ENCODE measurements at places on chromosomes 2 and 18.

- DNase-seq: no peak
Observed at GRCh38 chr2:94993176-94994062, 32.1 kb upstream of the MAL start.

GRCh38 chr18:80253871-80254492, 6.7 kb upstream of the PARD6G start:
- no peak for DNase-seq

GRCh38 chr2:88692187-88692586, 714 bp downstream of the RPIA start:
- peak; percentile 5 for DNase-seq

GRCh38 chr18:26406324-26406723, 142.0 kb downstream of the KCTD1 start:
- no peak for DNase-seq

- peak; percentile 38 for DNase-seq
Observed at GRCh38 chr18:23872701-23873550, 141.6 kb upstream of the TTC39C start.

DNA sequence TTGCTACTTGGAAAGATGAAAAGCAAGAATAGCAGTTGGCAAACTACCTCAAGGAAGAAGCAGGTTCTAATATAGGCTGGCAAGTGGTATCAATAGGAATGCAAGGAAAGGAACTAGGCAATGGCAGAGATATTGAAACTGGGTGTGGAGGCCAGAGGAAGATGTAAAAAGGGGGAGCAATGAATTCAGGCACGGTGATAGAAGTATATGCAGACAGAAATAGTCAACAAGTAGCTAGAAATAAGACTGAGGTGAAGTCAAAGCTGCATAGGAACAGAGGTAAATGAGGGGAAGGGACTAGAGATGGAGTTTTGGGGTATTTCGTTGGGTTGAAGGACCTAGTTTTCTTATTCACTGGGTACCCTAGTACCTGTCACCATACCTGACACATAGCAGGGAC, 4.1 kb downstream of the PCBP1 start:
- DNase-seq: no peak

GRCh38 chr2:73998451-73998850, 13.7 kb downstream of the TET3 start:
- no peak for DNase-seq

GRCh38 chr2:223930103-223930976, 14.8 kb downstream of the WDFY1 start:
- DNase-seq: no peak

GRCh38 chr2:183070942-183071844, 7.4 kb upstream of the DUSP19 start:
- no peak for DNase-seq

DNA sequence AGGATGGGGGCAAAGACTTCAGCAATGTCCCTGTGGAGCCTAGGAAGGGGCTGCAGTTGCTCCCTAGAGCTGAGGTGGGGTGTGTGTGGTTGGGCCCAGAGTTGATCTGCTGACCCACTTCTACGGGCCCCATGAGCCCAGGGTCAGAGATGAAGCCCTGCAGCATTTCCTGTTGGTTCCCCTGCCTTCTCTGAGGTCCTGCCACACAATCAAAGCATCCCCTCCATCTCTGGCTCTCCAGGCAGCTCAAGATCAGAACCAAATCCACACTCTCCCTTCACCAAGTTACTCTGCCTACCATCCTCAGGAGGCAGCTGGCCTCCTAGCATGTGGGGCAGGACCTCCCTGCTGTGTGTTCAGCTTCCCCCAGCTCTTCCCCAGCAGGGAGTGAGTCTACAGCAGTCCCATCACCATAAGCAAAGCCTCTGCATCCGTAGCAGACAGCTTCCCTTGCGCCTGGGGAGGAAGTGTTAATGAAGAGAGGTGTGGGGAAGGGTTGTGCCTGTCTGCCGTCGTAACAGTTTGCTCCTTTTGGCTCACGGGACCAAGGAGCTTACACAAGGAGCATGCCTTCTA, 26.9 kb downstream of the TMEM247 start:
- DNase-seq: no peak

DNA sequence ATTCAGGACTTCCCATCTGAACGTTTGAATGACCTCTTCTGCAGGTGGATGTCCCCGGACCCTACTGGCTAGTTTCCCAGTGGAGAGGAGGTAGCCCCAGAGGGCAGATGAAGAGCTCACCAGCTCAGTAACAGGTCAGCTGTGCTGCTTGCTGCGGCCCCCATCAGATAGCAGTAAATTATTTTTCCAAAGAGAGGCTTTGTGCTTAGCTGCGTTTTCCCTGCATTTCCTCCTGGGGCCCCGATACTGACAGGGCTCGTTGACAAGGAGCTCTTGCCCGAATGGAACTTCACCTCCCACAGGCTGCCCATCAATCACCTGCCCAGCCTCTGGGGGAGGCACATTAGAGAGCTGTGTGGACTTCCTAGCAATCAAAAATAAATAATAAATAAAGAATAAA, 185.8 kb downstream of the DOK6 start:
- DNase-seq: no peak

DNA sequence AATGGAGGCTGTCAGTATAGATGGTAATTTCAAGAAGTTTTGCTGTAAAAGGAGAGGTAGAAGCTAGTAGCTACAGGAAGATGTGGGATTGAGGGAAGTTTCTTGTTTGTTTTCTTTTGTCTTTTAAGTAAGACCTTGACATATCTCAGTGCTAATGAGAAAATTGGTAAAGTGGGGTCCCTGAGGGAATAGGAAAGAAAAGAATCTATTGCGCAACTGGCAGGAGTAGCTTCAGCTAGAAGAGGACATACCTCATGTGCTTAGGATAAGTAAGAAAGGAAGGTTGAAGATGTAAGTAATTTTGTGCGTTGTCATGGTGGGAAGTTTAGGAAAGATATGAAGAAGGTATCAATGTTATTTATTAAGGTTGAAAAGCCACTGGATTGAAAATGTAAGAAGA, 8.4 kb upstream of the IKZF2 start:
- DNase-seq: no peak

DNA sequence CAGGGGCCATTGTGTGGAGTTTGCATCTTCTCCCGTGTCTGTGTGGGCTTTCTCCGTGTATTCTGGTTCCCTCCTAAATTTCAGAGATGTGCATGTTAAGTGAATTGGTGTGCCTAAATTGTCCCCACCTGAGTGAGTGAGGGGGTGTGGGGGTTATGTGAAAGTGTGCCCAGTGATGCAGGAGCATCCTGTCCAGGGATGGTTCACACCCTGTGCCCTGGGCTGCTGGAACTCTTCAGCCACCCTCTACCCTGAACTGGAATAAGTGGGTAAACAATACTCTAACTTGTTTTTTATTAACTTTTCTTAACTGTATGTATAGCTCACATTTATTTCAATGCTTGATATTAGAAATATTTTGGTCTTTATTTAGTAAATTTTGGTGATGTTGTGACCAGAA, 56.0 kb downstream of the UBE2E3 start:
- DNase-seq: no peak

- DNase-seq: no peak
Observed at GRCh38 chr2:26073830-26074229, 39.9 kb downstream of the RAB10 start.

- DNase-seq: no peak
Observed at GRCh38 chr18:41569867-41570266, 385.2 kb upstream of the PIK3C3 start.
